Nephron progenitor cell (in vitro differentiated cells): ENCODE measurements at places on chromosomes 3 and 15.
A peak's percentile ranks its signal among the peaks of the same experiment; 100 is the strongest.

- peak; percentile 38 for DNase-seq
Measured at GRCh38 chr3:69288161-69288895, 97.6 kb downstream of the FRMD4B start.

DNA sequence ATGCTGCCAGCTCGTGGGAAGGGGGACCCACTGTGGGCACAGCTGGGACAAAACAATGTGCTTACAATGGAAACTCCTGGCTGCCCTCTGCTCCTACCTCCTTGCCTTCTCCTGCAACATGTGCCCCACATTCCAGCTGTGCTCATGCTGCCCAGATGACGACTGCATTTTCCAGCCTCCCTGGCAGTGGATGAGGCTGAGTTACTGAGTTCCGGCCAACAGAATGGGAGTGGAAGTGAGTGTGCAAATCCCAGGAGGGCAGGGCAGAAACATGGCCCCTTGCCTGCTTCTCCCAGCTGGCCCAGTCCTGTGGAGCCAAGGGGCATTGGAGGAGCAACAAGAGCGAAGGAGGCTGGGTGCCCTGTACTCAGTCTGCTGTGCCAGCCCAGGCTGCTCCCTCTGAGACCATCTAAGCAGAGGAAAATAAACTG, 17.1 kb downstream of the KLF15 start:
- no peak for DNase-seq

DNA sequence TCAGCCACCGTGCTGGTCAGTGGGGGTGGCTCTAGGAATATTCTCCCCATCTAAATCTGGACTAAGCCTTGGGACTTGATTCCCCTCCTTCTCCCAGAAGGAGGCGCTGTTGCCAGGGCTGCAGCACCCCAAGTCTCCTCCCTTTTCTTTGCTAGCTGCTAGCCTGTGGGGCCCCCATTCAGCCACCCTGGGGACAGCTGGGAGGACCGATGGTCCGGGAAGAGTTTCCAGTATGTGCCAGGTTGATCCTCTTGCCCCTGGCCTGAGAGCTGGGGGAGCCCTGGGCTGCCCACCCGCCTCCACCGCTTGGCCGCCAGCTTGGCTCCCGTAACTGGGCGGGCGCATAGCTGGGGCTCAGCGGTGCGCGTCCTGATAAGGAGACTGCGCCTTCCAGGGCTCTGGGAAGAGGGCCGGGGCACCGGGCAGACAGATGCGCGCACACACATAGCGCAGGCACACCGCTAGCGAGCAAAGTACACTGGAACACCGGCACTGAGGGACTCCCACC, 4.2 kb downstream of the SMAD6 start:
- DNase-seq, result peak; percentile 65

- DNase-seq, result no peak
Measured at GRCh38 chr3:46934072-46934471, 42.5 kb downstream of the CCDC12 start.

GRCh38 chr3:39107388-39108199, at the start of the genes GORASP1 and TTC21A:
Gene GORASP1 (minus strand): TSS chr3:39107627. CDS start chr3:39107541, 86 bp downstream.
Gene TTC21A (plus strand): TSS chr3:39107680. CDS start chr3:39107838, 158 bp downstream.
- peak; percentile 82 for DNase-seq
